Stimulated activated CD4-positive, alpha-beta T cell treated with anti-CD3 and anti-CD28 coated beads, Interleukin-2, amount 100 ng/mL, for 4 hours (primary cell): ENCODE measurements at places on chromosomes 6 and 20.

DNA sequence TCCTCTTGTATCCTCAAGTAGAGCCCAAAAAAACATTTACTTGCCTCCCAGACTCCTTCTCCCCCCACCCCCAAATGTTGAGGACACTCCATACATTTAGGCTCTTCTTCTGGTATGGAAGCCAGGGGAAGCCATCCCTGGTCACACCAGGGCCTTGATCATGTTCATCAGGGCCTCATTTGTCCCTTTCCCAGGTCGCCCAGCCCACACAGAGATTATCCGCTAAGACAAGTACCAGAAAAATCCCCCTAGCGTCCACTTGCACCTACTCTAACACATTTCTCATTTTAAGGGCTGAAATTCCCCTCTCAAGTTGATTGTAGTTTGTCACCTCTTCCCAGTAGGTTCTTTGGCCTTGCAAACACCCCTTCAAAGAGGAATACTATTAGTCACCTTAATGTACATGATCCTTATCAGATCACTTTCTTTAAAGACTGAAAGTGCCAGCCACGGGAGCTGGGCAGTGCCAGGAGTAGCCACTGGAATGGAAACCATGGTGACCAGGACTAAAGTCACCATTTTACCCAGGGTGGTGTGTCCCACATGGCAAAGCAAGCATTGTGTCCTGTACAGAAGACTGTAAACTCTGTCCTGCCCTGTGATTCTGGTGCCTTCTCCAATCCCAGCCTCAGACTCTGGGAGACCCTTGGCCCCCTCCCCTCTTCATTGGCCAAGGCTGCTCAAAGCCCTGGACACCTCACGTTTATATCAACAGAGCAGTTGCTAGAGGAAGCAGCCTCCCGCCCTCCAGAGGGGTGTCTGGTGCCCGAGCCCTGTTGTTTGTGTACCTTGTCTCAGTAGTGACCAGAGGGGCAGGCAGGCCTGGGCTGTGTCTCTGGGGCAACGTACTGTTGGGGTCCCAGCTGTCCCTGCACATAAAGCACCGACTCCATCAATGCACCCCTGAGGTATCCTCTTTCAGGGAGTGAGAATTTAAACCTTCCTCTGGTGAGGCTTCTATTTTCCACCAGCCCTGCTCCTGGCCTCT is 5.0 kb upstream of the APOBEC2 start:
- DNase-seq = no peak

- DNase-seq = no peak
These were observed 6.4 kb downstream of the CDKAL1 start for GRCh38 chr6:20540683-20541082.

DNA sequence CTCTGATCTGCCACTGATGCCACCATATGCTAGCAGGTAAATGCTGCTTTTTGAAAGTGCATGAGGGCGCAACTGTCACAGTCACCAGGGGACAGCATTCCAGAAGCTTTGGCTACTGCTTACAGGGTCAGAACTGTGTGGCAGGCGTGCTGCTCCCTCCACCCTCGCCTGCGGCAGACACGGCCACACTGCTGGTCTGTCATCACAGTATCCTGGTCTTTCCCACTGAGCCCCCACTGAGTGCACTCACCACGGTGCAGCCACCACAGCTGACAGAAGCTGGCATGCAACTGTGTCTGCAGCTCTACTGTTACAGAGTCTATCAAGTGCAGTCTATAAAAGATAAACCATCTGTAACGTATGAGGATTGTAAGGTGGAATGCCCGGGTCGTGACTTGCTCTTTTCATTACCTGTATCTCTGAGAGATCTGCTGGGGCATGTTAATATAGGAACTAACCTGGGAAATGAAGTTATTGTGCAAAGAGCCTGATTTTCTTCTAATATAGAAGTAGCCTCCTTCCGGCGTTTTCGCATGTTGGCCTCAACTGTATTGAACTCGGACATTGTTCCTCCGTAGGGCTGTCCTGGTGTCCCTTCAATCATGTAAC is 24.5 kb downstream of the GCLC start:
- DNase-seq = no peak

- no peak for DNase-seq
These were observed 26.1 kb downstream of the PTPN1 start for GRCh38 chr20:50536333-50536732.

- no peak for DNase-seq
These were observed 70.4 kb downstream of the AKAP7 start for GRCh38 chr6:131205481-131206244.

DNA sequence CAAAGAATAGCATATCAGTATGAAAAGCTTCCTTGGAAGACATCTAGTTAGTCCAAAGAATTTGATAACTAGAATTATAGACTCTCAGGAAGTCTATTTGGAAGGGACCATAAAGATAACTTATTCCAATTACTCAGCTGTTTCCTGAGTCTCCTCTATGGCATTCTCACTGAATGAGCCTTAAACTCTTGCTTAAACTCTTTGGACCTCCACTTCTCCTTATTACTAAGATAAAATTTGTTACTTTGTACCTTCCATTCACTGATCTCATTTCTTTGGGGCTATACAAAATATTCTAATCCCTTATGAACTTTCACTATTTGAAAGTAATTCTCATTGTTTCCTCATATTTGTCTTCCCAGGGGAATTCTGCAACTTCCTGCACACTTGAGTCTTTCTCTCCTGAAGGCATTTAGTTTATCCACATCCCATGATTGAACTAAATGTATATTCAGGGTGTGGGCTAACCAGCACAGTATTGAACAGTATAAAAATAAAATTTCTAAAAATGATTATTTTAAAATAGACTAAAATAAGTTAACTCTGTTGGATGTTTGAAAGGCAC is 67.1 kb upstream of the NOTCH4 start:
- no peak for DNase-seq

DNA sequence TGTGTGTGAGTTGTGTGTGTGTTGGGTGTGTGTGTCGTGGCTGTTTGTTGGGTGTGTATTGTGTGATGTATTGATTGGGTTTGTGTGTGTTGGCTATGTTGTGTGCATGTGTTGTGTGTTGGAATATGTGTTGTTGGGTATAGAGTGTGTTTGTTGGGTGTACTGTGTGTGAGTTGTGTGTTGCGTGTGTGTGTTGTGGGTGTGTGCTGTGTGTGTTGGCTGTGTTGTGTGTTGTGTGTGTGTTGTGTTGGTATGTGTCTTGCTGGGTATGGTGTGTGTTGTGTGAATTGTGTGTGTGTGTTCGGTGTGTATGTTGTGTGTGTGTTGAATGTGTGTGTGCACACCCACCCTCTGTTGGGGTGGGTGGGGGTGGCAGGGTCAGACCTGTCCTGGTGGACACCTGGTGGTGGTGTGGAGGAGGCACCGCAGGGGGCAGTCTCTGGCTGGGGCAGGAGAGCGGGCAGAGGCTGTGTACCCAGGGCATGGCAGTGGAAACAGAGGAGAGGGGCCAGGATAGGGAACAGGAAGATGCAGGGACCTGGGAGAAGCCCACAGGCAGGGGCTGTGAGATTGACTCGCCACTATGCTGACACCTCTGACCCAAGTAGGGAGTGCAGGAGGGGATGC is 25.5 kb upstream of the PXDC1 start:
- no peak for DNase-seq

- no peak for DNase-seq
These were observed 23.9 kb downstream of the RALY start for GRCh38 chr20:34017610-34018009.

- DNase-seq = no peak
These were observed 144.0 kb upstream of the TBX18 start for GRCh38 chr6:84908304-84908904.

DNA sequence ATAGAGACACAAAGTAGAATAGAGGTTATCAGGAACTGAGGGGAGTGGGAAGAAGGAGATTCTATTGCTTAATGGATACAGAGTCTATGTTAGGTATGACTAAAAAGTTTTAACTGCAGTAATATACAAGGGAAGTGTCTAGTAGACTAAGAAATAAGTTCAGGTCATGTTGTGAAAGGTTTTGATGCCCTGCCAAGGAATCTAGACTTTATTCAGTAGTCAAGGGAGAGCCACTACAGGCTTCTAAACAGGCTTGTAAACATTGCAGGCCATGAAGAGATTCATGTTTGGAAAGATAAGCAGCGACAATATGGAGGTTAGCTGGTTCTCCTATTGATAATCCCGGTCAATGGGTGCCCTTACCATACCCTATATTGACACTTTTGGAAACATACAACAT is 352.8 kb upstream of the SOX4 start:
- no peak for DNase-seq

- no peak for DNase-seq
These were observed 24.2 kb upstream of the ZNF318 start for GRCh38 chr6:43393602-43394001.

DNA sequence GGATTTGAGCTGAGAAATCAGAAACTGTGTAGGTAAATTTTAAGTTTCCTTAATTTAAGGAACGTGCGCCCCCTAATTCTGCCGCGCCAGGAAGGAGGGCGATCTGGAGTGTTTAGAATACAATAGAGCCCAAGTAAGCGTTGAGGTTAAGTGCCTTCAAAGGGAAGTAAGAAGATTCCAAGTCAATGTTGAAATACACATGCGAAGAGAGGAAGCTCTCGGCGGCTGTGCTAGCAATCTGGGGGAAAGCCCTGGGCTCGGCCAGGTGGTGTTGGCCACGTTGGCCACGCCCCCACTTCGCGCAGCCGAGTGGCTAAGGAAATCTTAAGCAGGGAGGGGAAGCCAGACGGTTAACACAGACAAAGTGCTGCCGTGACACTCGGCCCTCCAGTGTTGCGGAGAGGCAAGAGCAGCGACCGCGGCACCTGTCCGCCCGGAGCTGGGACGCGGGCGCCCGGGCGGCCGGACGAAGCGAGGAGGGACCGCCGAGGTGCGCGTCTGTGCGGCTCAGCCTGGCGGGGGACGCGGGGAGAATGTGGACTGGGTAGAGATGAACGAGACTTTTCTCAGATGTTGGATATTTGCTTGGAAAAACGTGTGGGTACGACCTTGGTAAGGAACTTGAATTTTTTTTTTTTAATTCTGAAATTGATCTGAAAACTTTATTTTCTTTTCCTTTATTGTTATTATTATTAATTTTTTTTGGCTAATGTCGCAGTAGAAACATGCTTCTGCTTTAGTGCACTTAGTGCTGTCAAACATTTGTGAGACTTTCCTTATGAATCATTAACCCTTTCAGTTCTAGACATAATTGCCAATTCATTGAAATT is at the start of gene PRDM1:
Gene PRDM1, plus strand, starts transcription at position 353 of the 830 bp plus-strand sequence. Its CDS starts 218 bp downstream, at position 571.
- DNase-seq = peak; percentile 65

- no peak for DNase-seq
These were observed 40.1 kb downstream of the ITPR3 start for GRCh38 chr6:33661106-33661838.

GRCh38 chr6:142823256-142823902 is 121.6 kb downstream of the HIVEP2 start:
- DNase-seq = no peak

DNA sequence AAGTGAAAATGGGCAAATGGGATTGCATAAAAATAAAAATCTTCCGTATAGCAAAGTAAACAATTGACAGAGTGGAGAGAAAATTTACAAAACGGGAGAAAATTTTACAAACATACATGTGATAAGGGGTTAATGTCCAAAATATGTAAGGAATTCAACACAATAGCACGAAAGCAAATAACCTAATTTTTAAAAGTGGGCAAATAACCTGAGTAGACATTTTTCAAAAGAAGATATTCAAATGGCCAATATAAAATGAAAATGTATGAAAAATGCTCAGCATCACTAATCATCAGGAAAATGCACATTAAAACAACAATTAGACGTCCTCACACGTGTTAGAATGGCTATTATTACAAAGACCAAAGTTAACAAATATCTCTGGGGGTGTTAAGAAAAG is 441.5 kb downstream of the HTR1B start:
- DNase-seq = no peak

- no peak for DNase-seq
These were observed 30.1 kb downstream of the REPS1 start for GRCh38 chr6:138957903-138958302.

DNA sequence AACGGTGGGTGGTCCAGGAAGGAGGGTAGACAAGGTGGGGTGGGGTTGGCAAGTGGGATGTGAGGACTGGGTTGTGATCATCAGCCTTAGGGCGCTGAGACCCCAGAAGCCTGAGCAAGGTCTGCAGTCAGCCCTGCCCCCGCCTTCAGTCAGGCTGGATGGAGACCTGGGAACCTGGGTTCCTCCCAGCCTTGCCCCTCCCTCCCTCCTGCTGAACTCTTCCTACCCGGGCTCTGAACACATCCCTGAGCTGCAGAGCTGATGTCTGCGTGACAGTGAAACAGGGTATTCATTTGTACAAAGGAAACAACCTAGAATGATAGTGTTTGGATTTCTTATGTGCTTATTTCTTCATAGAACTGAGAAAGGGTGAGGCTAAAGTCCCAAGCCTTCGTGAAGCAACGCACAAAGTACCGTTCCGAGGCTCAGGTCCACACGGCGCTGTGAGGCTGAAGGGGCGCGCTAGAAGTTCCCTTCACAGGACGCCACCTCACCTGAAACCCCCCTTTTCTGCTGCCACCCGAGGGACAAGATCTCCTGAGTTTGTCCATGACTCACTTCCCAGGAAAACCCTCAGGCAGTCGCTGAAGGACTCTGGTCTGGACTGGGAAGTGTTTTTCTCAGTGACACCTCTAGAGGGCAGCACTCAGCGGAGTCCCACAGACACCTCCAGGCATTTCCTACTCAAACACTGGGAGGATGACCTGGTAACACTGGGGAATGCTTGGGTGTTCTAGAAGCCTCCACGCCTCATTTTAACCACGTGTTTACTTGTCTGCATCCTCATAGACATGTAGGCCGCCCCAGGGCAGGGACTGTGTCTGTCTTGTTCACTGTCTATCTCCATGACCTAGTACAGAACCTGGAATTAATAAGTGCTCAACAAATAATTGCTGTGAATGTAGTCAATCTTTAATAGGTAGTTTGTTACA is 1.2 kb downstream of the GSTA5 start:
- peak; percentile 22 for DNase-seq

- no peak for DNase-seq
These were observed 212.2 kb downstream of the UST start for GRCh38 chr6:148959008-148959407.

DNA sequence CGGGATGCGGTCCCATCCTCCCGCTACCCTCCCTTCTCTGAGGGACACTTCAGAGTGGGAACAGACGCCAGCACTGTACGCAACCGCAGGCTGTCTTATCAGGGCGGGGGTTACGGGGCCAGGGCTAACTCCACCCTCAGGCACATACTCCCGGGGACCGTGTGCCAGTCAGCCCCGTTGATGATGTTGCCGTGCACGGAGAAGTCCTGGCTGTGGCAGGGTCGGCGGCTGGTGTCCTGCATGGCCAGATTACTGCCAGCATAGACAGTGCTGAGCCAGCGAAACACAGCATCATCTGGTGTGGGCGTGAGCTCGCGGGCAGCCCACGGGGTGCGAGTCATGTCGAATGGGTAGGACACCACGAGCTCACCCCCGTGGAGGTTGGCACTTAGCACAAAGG is 5.0 kb downstream of the CPXM1 start:
- no peak for DNase-seq

- no peak for DNase-seq
These were observed 138.9 kb downstream of the ADGRG6 start for GRCh38 chr6:142440600-142441293.
